ENCODE measurements at places on chromosomes 5 and 9. TPM values are rescaled to one million over a fixed set of nuclear protein-coding genes. Genes with fewer than 3 reads are reported as not detected.

The EDIL3 gene
- total RNA-seq: 59.1 TPM

DNA sequence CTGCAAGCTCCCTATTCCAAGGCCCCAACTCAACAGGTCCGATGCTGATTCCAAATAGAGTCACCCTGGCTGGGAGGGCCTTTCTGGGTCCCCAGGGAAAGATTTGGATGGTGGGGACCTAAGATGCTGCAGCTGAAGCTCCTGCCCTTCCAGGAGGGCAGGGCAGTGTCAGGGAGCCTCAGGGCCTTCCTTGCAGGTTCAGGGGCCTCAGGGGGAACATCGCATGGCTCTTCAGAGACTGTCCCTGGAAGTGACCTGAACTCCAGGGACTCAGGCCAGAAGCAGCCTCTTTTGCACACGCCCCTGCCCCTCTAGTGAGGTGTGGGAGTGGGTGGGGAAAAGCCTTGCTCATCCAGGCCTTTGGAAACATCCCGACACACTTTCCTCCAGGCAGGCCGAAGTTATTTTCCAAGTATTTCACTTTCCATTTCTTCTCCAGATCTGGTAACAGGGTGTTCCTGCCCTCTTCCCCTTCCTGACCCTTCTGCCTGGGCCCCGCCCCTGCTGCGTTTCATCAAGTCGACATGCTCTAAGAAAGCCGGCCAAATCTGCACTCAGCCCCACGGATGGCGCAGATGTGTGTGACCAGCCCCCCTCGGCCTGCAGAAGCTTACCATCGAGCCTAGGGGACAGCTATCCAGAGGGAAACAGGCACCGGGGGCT, 159.5 kb downstream of the FGF18 start:
- DNase-seq: no peak

The LIX1 gene
- 7.3 TPM for total RNA-seq

DNA sequence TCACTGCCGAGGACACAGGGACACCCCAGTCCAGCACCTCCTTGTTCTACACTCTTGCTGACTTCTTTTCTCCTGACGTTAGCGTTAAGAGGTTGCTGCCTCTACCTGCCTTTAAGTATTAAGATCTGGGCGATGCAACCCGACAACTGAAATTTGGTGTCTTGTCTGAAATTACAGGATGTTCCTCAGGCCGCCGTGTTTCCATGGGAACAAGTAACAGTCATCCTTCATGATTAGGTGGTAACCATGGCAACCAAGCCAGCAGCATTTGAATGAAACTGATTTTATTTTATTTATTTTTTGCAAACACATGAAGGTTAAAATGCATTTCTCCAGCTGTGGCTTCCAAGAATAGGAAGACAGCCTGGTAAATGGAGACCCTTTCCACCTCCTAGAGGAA, 20.8 kb downstream of the DAB2IP start:
- no peak for DNase-seq

GRCh38 chr9:106889061-106889590, 26.2 kb downstream of the ZNF462 start:
- no peak for DNase-seq

DNA sequence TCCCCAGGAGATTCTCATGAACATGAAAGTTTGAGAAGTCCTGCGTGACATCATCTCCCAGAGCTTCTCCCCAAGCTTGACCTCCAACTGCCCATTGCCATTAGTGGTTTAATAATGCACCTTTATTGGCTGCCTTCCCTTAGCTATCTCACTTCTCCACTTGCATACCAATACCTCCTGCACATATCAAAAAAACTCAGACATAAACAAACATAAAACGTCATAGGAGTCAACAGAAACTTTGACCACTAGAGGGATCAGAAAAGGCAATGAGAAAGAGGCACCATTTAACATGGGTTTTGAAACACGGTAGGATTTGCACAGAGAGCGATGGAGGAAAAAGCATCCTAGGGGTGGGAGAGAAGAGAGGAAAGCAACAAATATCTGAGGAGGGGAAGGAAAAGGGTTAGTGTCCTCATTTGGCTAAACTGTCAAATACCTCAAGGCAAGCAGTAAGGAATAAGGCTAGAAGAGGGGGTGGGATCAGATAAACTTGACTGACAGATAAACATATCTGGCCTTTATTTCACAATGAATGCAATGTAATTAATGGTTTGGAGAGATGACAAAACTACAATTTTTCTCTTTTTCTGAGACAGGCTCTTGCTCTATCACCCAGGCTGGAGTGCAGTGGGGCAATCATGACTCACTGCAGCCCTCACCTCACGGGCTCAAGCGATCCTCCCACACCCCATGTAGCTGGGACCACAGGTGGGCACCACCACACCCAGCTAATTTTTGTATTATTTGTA, 27.0 kb downstream of the GNAQ start:
- no peak for DNase-seq

- no peak for DNase-seq
Observed at GRCh38 chr5:110909950-110910349, 161.6 kb upstream of the TSLP start.

- no peak for DNase-seq
Observed at GRCh38 chr5:32082701-32083100, 91.4 kb downstream of the GOLPH3 start.

DNA sequence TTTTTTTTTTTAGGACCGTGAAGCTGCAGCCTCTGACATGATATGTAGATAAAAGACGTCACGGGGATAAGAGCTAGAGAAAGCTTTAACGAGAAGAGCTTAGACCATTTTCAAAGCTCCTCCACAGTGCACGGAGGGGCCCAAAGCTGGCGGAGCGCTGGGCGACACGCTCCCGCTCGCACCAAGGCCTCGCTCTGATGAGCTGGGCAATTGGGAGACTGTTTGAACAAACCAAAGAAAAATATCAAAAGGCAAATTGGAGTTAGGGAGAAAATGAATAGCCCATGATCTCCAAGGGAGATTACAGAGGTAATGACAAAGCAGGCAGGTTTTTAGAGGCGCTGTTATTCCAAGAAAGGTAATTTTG, 179.4 kb downstream of the SREK1 start:
- no peak for DNase-seq

GRCh38 chr5:132315529-132316067, 21.4 kb downstream of the SLC22A4 start:
- DNase-seq: no peak

- no peak for DNase-seq
Observed at GRCh38 chr9:19119801-19120440, 7.4 kb downstream of the PLIN2 start.

The TMEM215 gene
- 0.82 TPM for total RNA-seq

GRCh38 chr9:137975527-137975913, 97.9 kb downstream of the CACNA1B start:
- no peak for DNase-seq

The CCL28 gene
- 0.41 TPM for total RNA-seq
